Heart right ventricle (tissue), 16 donors: ENCODE measurements at places on chromosomes 7 and 10.

GRCh38 chr10:72037266-72037665 is 51.1 kb downstream of the SPOCK2 start:
- no peak for DNase-seq

GRCh38 chr7:42605406-42606192 is 306.3 kb downstream of the C7orf25 start:
- no peak for DNase-seq

DNA sequence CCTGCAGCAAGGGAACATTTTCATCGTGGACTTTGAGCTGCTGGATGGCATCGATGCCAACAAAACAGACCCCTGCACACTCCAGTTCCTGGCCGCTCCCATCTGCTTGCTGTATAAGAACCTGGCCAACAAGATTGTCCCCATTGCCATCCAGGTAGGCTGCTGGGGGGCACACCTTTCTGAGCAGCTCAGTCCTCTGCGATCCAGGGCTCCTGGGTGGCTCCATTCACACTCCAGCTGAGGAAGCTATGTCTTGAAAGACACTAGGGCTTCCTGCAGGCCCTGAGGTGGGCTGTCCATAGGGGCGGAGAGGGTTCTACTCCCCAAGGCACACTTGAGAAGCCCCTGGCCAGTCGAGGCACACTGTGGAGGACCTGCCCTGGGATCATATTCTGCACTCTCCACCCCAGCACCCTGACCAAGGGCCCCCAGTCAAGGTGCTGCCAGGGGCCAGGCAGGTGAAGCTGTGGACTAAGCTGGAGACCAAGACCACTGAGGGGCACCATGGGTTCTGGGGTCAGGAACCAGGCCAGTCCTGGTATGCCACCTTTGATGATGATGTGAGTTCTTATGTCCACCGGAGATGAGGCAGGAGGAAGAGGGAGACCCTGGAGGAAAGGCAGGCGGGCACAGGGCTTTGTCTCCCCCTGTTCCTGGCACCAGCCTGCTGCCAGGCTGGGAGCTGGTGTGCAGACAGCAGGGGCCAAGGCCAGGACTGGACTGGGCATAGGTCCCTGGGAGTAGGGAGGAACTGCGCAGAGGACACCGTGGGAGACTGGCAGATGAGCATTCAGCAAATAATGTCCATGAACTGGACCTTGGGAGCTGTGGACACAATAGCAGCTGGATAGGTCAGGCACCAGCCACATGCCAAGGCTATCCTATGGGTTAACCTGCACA is 54.8 kb downstream of the ALOX5 start:
- no peak for DNase-seq

DNA sequence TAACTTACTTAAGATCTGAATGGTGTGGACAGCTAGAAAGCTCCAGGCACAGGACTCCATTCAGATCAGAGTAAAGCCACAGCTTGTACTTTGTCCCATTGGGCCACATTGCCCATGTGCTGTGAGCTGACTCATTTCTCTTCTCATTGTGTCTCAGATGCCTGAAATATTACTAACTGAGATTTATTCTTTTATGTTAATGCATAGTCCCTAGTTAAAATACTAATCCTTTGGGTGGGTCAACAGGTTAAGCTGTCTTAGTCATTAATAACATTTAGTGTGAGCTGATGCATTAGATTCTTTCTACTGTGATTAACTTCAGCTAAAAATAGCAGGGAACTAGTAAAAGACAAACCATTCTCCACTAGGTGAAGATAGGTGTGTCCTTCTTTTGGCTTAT is 104.7 kb upstream of the ARMC3 start:
- DNase-seq: no peak

- DNase-seq: no peak
Observed at GRCh38 chr10:11546581-11546980, 64.9 kb downstream of the USP6NL start.

- DNase-seq: no peak
Observed at GRCh38 chr10:117638200-117638599, 95.7 kb downstream of the EMX2 start.

GRCh38 chr7:101124376-101125056 is 2.4 kb upstream of the SERPINE1 start:
- no peak for DNase-seq
